ENCODE measurements at places on chromosomes 1 and 21.
A peak's percentile ranks its signal among the peaks of the same experiment; 100 is the strongest.

GRCh38 chr1:58307431-58307830 lies 239.1 kb downstream of the OMA1 start:
- no peak for DNase-seq

GRCh38 chr1:1461721-1462317 lies 9.7 kb upstream of the ATAD3B start:
- DNase-seq, result no peak

DNA sequence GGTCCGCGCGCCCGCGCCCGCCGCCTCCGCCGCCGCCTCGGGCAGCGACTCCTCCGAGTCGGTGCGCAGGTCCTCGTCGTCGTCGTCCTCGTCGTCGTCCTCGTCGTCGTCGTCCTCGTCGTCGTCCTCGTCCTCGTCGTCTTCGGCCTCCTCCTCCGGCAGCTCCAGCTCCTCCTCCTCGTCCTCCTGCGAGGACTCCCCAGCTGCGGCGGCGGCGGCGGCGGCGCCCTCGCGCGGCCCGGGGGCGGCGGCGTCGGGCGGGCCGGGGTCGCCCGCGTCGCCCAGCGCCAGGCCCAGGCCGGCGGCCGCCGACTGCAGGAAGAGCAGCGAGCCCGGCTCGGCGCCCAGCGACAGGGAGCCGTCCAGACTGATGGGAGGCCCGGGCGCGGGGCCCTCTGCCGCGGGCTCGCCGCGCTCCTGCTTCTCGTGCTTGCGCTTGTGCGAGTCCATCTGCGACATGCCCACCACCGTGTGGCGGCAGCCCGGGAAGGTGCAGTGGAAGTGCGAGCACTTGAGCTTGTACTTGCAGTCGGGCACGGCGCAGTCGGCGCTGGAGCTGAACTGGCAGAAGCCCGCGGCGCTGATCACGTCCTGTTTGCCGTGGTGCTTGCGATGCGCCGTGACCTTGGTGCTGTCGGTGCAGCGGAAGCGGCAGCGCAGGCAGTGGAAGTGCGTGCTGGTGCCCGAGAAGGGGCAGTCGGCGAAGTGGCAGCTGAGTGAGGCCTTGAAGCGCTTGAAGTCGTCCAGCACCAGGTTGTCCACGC lies 157.3 kb downstream of the CASZ1 start:
- no peak for DNase-seq

DNA sequence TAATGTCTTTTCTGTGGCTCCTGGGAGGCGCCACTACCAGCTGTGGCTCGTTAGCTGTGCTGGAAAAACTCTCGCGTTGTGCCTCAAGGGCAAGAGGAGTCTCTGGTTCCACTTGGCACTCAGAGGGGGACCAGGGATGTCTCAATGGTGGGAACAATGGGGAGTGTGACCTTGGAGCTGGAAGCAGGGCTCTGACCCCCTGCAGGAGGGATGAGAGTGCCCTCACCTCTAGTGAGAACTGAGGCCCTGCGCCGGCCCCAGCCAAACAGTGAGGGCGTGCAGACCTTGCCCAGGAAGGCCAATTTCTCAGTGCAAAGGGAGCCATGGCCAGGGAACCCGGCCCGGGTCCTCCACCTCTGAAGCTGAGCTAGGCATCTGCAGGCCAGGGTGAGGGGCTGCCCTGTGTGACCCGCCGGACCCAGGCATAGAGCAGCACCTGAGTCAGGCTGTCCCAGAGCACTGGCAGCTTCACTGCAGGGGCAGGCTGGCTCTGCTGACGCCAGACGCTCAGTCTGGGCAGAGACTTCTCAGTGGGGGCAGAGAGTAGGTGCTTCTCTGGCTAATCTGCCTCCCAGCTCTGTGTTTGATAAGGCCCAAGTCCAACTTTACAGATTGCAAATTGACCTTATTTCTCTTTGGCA lies 1.8 kb downstream of the RD3 start:
- no peak for DNase-seq

GRCh38 chr1:106814418-106814817 lies 242.1 kb upstream of the PRMT6 start:
- DNase-seq, result no peak

DNA sequence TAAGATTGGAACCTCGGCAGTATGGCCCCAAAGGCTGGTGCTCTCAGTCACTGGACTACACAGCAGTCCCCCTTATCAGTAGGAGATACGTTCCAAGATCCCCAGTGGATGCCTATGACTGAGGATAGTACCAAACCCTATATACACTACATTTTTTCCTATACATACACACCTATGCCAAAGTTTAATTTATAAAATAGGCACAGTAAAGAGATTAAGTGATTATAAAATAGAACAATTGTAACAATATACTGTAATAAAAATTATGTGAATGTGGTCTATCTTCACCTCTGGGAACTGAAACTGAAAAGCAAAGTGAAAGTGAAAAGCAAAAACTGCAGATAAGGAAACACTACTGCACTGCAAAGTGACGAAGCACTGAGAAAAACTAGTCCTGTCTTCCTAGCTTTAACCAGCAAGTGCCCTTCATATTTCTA lies 96.8 kb downstream of the INTS7 start:
- no peak for DNase-seq

DNA sequence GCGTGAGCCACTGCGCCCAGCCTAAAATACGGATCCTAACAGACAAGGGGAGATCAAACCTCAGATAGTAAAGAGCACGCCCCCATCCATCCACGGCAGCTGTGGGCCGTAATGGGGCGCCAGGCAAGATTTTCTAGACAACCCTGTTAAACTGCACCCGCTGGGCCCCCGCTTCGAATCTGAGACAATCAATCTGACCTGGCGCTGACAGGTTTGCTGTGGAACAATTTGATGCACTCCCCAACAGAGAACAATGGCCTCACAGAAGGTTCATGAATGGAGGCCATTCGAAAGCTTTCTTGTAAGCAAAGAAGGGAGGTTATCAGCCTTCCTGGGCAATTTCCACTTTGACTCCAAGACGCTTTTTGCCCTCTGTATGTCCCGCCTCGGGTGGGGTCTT lies 30.5 kb downstream of the CLSTN1 start:
- no peak for DNase-seq

DNA sequence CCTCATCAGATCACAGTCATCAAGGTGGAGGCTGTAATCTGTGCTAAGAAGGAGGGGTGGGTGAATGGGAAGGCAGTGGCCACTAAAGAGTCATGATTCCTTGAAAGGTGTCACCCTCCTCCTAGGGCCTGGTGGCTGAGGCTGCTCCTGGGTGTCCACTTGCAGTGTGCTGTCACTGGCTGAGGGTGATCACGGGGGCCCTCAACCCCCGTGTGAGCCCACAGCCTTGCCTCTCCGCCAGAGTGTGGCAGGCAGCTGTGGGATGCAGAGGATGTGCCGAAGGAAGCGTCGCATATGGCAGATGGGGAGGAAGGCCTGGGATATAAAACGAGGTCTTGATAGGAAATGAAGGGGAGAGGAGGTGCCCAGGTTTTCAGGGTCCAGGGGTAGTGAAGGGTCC lies 476.5 kb downstream of the PTPRU start:
- no peak for DNase-seq

- DNase-seq, result peak; percentile 57
Measured at GRCh38 chr1:154609398-154610380, 1.7 kb upstream of the ADAR start.

DNA sequence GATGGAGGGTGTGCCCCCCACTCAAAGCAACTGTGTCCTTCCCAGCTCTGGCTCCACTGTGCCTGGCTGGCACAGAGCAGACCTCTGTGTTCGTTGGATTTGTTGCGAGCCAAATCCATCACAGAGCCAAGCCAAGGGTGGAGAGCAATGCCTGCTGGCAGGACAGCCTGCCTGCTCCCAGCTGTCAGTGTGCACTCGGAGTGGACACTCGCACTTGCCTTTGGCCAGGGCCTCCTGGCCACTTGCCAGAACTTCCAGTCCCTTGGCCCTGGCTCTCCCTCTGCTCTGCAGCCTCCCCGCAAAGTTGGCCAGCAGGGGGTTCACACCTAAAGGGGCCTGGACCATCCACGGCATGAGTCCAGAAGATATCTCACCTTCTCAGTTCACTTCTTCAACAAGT lies 16.4 kb downstream of the HEYL start:
- DNase-seq, result no peak

DNA sequence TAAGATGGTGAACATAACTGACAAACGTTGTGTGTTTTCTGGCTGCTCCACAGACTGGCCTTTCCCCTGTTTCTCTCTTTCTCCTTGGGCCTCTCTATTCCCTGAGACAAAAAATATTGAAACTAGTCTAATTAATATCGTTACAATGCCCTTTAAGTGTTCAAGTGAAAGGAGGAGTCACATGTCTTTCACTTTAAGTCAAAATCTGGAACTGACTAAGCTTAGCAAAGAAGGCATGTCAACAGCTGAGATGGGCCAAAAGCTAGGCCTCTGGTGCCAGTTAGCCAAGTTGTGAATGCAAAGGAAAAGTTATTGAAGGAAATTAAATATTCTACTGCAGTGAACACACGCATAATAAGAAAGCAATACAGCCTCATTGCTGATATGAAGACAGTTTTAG lies 32.2 kb upstream of the FCRL3 start:
- DNase-seq, result no peak

GRCh38 chr1:174956976-174957375 lies 42.8 kb upstream of the CACYBP start:
- no peak for DNase-seq

DNA sequence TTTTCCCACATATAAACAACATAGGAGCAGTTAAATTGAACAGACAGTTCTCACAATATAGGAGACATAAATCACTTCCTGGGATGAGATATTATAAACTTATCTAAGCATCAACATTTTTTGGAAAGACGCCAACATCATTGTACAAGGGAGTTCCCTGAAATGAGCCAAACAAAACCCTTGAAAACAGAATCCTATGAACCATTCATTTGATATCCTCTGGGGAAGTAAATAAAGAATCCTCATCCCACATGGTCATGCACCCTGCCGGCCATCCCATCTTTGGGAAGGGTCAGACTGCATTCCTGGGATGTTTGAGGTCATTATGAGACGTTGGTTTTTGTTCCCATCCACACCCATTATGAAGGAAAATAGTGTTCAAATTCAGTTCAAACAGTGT lies 111.8 kb upstream of the USP25 start:
- no peak for DNase-seq

DNA sequence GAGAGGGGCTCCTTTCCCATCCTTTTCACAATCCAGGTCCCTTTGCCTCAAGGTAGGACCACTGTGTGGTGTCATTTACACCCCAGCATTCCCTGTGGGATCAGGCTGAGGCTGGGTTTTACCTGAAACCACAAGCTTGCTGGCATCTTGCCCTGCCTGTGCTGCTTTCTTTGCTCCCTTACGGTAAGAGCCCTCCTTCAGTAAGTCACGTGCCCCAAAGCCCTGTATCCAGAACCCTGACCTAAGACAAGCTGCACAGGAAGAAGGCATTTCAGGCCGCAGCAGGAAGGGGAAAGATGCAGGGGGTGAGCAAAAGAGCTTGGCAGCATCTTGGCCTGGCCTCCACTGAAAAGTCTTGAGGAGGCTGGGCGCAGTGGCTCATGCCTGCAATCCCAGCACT lies 58.4 kb downstream of the KLHDC7A start:
- DNase-seq, result peak; percentile 37

DNA sequence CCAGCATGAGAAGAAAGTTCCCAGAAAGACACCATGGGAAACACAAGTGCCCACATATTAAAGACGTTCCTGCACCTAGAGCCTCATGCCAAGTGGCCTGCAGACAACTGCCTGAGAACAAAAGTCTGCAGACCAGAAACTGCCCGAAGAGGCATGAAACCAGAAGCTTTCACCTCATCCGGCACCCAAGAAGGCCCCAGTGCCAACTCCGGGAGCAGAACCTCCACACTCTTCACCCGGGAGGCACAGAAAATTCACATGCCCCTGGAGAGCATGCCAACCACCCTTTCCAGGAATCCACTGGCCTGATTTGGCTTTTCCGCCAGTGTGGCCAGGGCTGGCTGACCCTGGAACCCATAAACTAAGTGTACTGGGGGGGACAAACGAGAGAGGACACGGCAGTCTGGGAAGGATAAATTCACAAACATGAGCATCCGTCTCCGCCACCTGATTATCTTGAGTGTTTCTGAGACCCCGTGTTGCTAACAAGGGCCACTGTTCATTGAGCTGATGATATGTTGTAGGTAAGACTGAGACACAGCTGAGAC lies 6.8 kb downstream of the TFF2 start:
- no peak for DNase-seq

DNA sequence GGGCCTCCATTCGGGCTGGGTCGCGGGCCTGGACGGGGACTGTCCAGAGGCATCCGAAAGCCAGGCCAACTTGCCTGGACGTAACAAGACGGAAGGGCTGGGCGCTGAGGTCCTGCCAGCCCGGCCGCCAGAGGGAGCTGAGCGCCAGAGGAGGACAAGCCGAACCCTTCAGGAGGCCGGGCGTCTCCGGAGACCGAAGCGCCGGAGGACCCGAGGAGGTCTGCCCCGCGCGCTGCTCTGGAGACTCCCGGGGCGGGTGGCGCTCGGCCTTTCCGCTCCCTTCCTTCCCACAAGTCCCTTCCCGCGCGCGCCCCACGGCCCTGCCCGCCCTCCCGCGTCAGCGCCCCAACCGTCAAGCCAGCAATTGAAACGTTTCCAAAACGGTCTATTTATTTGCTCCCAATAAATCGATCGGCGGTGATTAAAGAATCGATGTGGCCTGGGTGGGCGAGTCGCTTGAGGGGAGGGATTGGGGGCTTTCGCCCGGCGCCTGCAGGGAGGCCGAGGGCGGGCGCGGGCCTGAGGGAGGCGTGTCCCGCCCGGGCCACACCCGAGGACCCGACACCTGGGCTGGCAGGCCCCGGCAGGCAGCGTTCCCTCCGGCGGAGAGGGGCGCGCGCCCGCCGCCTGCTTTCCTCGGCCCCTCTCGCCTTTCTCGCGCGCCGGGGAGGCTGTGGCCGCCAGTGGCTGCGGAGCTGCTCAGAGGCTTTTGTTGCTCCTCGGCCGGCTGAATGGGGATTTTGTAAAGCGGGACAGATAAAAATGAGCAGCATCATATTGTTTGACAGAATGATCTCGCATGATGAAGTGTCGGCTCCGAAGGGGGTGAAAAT lies 5.2 kb upstream of the FOXD3 start:
- DNase-seq, result no peak

- no peak for DNase-seq
Measured at GRCh38 chr1:28974432-28974831, 60.1 kb downstream of the EPB41 start.

DNA sequence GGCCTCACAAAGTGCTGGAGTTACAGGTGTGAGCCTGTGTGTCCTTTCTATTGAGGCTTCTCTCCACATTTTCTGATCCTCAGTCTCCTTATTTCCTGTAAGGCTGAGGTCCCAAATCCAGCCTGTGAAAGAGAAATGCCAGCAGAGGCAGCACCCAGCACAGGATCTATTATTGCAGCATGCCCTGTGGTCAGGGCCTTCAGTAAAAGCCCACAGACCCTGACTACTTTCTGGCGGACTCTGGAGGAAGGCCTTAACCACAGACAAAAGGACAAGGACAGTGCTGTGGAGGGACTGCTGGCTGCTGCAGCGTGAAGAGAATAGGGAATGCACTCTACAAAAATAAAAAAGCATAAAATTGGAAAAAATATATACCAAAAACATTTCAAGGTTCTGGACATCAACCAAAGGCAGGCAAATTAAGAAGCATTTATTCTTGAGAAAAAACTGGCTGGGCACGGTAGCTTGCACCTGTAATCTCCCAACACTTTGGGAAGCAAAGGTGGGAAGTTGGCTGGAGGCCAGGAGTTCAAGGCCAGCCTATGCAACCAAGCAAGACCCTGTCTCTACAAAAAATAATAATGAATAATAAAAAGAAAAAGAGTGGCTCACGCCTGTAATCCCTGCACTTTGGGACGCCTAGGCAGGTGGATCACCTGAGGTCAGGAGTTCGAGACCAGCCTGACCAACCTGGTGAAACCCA lies 9.4 kb upstream of the PGD start:
- DNase-seq, result no peak

- DNase-seq, result no peak
Measured at GRCh38 chr1:182649041-182649440, 35.3 kb downstream of the RGS8 start.

GRCh38 chr1:227948493-227949260 lies 945 bp upstream of the WNT9A start:
- DNase-seq, result no peak
